ENCODE measurements at places on chromosomes 5 and 9. TPM values are rescaled to one million over a fixed set of nuclear protein-coding genes. Genes with fewer than 3 reads are reported as not detected.
A peak's percentile ranks its signal among the peaks of the same experiment; 100 is the strongest.

DNA sequence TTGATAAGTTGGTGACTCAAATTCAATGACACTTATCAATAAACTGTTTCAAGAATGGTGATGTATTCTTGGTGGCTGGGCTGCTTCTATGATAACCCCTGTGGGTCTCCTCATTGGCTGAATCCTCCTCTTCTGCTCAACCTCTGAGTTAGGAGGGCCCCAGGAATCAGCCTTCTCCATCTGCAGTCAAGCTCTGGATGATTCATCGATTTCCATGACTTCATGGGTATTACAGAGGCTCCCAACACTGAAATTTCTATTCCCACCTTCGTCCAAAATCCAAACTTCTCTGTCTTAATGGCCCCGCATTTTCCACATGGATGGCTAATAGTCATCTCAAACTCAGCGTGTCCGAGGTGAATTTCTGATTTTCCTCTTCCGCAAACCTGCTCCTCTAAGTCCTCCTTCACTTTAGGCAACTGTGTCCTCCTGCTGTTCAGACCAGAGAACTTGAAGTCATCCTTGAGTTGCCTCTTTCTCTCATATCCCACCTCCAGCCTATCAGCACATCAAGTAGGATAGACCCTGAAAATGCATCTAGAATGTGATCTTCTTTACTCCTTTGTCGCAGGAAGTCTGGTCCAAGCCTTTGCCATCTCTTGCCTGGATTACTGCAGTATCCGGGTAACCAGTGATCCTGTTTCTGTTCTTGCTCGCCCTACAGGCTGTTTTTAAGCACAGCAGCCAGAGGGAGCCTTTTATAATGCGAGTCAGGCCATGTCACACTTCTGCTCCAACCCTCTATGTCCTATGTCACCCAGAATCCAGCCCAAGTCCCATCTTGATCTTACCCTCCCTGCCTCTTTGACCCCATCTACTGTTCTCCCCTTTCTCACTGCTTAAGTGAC, 41.4 kb upstream of the IL7R start:
- H3K27ac ChIP-seq = peak overlapping the region; percentile 8
- no peaks in the 10 kb centered on the region for H3K36me3 ChIP-seq
- H3K4me1 ChIP-seq = peaks cover 65% of the 10 kb centered on the region
- no peak for DNase-seq
- H3K27me3 ChIP-seq = no peaks in the 10 kb centered on the region
- no peak overlapping the region for H3K4me3 ChIP-seq

Gene PCDHGB2
- 0.20 TPM for total RNA-seq

- no peak for DNase-seq
- no peak overlapping the region for H3K27ac ChIP-seq
- no peak overlapping the region for H3K4me3 ChIP-seq
- peaks cover 56% of the 10 kb centered on the region for H3K4me1 ChIP-seq
- peaks cover 89% of the 10 kb centered on the region for H3K27me3 ChIP-seq
Observed at GRCh38 chr5:55230086-55230629, 3.0 kb upstream of the MCIDAS start.

Gene IFNA17
- total RNA-seq = not detected

- H3K4me3 ChIP-seq = no peak overlapping the region
- H3K27me3 ChIP-seq = no peaks in the 10 kb centered on the region
- DNase-seq = no peak
- no peak overlapping the region for H3K27ac ChIP-seq
- no peaks in the 10 kb centered on the region for H3K36me3 ChIP-seq
- H3K4me1 ChIP-seq = no peaks in the 10 kb centered on the region
Observed at GRCh38 chr9:109602987-109603386, 104.9 kb upstream of the PTPN3 start.

GRCh38 chr5:83026930-83027687, 50.1 kb downstream of the TMEM167A start:
- no peak overlapping the region for H3K27ac ChIP-seq
- no peaks in the 10 kb centered on the region for H3K4me1 ChIP-seq
- DNase-seq = no peak

Gene OR5C1
- not detected for total RNA-seq

- H3K27ac ChIP-seq = no peak overlapping the region
- H3K4me1 ChIP-seq = no peaks in the 10 kb centered on the region
- no peak overlapping the region for H3K4me3 ChIP-seq
- H3K36me3 ChIP-seq = no peaks in the 10 kb centered on the region
Observed at GRCh38 chr5:174272671-174273070, 227.2 kb downstream of the NSG2 start.

- H3K27ac ChIP-seq = no peak overlapping the region
- peaks cover 7% of the 10 kb centered on the region for H3K36me3 ChIP-seq
- no peak for DNase-seq
- no peaks in the 10 kb centered on the region for H3K4me1 ChIP-seq
Observed at GRCh38 chr5:88258636-88259035, 10.0 kb downstream of the TMEM161B start.

Gene RPL12
- total RNA-seq = 1,884 TPM

- no peaks in the 10 kb centered on the region for H3K27me3 ChIP-seq
- peaks cover 8% of the 10 kb centered on the region for H3K4me1 ChIP-seq
Observed at GRCh38 chr9:114743446-114743845, 61.5 kb upstream of the TEX48 start.

GRCh38 chr9:69797675-69798074, 22.9 kb upstream of the CFAP95 start:
- DNase-seq = no peak
- no peaks in the 10 kb centered on the region for H3K4me1 ChIP-seq
- no peaks in the 10 kb centered on the region for H3K36me3 ChIP-seq

Gene ENHO
- not detected for total RNA-seq
